ENCODE measurements at places on chromosomes 7 and 10.
A peak's percentile ranks its signal among the peaks of the same experiment; 100 is the strongest.

GRCh38 chr10:71864911-71865361 is 13.9 kb upstream of the PSAP start:
- DNase-seq = no peak

- DNase-seq = no peak
Measured at GRCh38 chr7:29748286-29749099, 57.8 kb upstream of the WIPF3 start.

DNA sequence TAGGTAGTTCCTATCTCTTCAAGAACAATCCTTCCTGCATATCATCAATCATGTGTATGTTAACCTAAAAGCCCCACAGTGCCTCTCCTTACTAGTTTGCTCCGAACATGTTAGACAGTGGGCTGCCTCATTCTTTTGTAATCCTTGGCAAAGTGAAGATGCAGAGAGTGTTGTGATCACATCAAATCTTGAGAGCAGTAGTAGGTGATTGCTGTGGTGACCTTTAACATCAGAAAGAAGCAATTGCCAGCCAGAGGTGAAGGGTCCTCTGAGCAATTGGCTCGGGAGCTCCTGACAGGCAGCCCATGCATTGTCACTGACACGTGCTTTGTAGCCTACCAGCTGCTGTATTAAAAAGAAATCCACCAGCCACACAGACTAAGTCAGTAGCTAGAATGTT is 19.6 kb upstream of the GSTK1 start:
- DNase-seq = no peak

DNA sequence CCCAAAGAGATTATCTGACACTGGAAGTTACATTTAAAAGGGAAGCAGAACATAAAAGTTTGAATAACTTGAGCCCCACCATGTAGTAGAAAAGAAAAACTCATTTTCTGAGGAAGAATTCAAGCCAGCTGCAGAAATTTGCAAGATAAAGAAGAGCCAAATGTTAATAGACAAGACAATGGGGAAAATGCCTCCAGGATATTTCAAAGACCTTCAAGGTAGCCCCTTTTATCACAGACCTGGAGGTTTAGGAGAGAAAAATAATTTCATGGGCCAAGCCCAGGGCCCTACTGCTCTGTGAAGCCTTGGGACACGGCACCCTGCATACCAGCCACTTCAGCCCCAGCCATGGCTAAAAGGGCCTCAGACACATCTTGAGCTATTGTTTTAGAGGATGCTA is 18.4 kb upstream of the AKR1C1 start:
- DNase-seq = no peak

DNA sequence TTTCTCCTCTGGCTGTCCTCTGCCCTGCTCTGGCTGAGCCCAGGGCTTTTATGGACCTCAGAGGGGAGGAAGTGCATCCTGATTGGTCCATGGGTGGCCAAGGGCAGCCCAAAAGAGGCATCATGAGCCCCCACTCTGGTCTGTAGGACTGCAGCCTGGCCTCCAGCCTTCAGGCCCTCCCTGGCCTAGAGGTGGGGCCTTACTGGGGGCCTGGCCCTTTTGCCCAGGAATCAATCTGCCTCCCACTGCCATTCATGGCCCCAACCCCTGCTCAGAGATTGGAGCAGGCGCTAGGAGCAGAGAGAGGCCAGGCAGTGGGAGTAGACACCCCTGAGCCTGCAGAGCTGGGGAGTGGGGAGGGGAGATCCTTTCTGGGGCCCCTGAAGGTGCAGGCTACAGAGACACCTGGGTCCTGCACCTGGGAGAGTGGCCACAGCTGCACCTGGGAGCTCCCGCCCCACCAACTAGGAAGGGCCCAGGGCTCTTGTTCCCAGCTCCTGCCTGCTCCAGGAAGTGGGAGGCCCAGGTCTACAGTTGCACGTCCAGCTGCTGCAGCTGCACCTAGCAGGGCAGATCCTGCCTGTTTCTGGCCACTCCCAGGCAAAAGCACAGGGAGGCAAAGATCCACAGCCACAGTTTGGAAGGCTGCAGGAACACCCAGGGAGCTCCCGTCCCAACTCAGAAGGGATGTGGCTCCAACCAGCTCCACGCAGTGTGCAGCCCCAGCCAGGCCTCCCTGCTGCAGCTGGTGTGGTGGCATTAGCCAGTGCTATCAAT is 6.4 kb upstream of the DYNC2I1 start:
- no peak for DNase-seq

DNA sequence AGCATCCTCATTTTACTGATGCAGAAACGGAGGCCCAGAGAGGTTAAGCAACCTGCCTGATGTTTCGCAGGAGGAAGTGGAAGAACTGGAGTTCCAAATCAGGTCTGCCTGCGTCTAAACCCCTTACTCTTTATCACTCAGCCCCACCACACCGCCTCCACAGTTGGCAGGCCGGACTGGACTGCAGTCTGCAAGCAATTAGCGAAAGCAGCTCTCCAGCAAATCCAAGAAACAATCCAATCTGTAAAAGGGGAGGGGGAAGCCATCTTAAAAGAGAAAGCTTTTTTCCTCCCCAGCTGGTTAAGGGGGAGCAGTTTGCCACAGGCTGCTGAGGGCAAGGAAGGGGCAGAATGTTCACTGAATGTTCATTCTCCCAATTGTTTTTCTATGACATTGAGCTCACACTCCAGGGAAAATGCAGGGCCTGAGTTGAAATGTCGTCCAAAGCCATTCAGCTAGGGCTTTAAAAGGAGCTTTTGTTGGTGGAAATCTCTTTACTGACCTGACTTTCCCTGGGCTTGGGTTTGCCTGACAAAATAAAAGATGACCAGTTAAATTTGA is 350.1 kb downstream of the RNLS start:
- no peak for DNase-seq

GRCh38 chr10:1255600-1256431 is 199.6 kb downstream of the WDR37 start:
- DNase-seq = no peak

DNA sequence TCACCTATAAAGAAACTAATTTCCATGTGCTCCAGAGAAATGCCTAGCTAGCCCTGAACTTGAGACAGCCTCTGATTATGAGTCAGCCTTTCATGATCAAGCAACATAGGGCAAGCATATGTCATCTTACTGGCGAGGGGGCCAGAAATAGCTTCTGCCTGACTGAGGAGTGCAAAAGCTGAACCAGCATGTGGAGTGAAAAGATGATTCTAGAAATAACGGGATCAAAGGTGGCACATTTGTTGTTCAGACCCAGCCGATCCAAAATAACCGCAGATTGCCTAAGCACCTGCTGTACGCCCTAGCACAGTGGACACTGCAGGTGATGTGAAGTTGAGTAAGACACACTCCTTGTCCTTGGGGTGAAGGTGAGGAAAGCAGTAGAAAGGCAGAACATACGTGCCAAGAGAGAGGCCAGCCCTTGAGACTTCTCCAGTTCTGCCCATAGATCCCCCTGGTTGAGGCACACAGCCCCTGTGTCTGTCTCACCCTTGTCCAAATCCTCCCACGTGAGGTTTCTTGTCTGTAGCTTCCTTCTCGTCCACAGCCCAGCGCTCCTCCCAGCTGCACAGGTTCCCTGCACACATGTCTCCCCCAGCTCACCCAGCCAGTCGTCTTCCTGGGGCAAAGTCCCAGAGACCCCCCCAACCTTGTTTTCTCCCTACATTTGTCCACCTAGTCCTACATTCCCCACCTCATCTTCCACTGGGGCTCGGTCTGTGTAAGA is 2.8 kb upstream of the BCL7B start:
- DNase-seq = no peak

DNA sequence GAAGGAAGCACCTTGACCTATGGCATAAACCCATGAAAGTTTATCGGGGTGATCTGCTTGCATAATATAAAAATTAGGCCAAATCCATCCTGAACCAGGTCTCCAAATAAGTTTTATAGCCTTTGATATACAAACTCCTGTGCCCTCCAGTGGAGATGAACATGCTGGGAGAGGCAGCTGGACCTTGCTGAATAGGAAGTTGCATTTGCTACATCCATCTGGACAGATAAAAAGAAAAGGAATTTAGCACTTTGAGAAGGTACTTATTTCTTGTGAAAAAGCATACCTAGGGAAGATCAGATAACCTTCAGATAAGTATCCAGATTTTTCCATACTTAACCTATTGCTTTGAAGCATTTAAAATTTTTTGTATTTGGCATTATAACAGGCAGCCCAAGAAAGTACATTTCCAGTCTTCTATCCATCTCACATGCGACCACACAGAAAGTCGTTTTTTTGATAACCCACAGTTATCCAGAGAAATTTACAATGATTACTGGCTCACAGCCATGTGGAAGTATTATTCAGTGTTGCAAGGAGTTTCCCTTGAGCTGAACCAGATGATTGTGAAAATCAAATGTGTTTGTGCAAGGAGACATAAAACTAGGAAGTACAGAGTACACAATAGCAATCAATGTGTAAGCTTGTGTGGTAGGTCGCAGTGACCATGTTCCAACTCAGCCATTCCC is 124.4 kb upstream of the STK17A start:
- no peak for DNase-seq

GRCh38 chr7:69603937-69604494 is 5.7 kb downstream of the AUTS2 start:
- no peak for DNase-seq

DNA sequence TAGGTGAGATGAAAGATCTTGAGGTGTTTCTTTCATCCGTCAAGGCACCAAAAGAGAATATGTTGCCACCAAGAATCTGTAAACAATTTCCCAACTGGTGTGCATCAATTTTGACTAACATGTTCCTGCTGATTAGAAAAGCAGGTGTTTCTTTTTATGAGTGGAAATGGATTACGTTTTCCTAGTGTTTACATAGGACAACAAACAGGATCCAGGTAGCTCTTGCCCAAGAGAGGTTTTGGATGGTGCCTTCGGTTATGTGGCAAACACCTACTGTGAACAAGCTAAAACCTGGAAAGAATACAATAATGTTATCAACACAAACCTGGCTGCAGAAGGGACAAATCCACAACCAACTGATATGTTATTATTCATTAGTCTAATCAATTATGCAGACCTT is 53.6 kb upstream of the WNT16 start:
- no peak for DNase-seq

- no peak for DNase-seq
Measured at GRCh38 chr7:22663357-22663718, 63.7 kb upstream of the IL6 start.

DNA sequence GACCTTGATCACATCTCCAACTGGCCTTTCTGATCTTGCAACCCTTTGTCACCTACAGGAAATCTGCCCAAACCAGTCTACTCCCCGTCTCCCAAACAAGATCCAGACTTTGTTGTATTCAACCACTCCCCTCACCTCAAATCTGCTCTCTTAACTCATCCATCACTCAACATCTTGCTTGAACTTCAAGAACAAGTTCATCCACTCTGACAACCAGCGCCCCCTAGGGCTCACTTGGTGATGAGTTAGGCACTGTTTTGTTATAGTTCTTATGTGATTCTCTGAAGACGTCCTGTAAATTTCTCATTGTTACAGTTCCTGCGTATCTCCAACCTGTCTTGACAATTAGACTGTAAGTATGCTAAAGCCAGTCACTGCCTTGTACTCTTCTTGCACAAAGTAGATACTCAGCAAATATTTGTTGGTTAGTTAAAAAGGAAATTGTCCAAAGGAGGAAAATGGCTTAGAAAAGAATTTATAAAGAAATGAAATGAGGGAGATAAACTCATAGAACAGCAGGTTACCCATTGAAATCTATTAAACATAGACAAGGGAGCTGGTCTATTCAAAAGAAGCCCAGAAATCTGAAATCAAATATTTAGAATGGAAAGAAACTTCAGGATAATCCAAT is 5.3 kb downstream of the FRMD4A start:
- no peak for DNase-seq

- no peak for DNase-seq
Measured at GRCh38 chr10:68082872-68083271, 7.8 kb upstream of the HERC4 start.

- no peak for DNase-seq
Measured at GRCh38 chr7:84100866-84101265, 93.7 kb downstream of the SEMA3A start.

DNA sequence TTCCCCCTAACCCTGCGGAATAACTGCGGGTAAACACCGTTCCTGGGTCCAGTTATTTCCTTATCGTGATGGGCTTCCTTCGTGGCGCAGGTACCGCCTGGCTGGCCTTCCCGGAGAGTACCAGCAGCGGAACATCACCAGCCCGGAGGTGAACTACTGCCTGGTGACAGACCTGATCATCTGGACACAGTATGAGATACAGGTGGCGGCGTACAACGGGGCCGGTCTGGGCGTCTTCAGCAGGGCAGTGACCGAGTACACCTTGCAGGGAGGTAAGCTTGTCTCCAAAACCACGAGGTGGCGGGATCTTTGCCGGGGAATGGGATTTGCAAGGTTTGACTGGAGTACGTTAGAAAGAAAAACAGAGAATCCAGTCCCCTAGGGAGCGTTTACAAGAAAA is 665.0 kb upstream of the FOXK1 start:
- DNase-seq = no peak

- DNase-seq = no peak
Measured at GRCh38 chr10:6542999-6543430, 37.1 kb downstream of the PRKCQ start.

GRCh38 chr7:79636849-79637248 is 183.4 kb upstream of the MAGI2 start:
- DNase-seq = no peak

- peak; percentile 40 for DNase-seq
Measured at GRCh38 chr10:98045785-98046389, 15.5 kb upstream of the CRTAC1 start.

DNA sequence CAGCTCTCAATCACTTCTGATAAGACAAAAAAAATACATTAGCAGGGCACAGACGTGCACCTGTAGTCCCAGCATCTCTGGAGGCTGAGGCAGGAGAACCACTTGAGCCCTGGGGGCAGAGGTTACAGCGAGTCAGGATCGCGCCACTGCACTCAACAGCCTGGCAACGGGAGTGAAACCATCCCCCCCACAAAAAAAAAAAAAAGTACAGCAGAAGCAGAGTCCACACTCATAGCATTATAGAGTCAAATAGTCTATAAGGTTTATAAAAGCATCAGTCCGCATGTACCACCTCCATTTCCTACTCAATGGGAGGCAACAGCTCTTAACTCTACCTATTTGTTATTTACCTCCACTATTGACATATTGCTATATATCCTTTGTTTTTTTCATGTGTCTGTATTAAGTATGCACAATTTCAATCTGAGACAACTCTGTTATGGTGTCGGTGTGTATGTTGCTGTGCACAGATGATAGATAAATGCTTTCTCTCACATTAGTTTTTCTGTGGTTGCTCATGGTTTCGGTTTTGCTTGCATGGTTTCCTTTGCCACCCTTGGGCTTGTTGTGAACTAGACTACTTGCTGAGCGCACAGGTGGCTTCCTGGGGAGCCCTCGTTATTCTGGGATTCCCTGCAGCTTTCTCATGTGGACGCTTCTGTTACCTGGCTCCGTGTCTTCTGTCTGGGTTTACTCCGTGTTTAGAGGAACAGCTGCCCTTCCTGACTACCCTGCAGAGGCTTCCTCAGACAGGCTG is 40.4 kb downstream of the PROSER2 start:
- no peak for DNase-seq
